ENCODE measurements at places on chromosomes 5 and 9. TPM values are rescaled to one million over a fixed set of nuclear protein-coding genes. Genes with fewer than 3 reads are reported as not detected.
A peak's percentile ranks its signal among the peaks of the same experiment; 100 is the strongest.

- DNase-seq = peak; percentile 44
These were observed 48.9 kb upstream of the CHD1 start for GRCh38 chr5:98977723-98978122.

- DNase-seq = no peak
These were observed 152.7 kb upstream of the SGCD start for GRCh38 chr5:156174225-156174624.

GRCh38 chr9:122119166-122119521, 26.0 kb upstream of the TTLL11 start:
- DNase-seq = no peak

Gene TAF11L10
- not detected for total RNA-seq

Gene CEP120
- total RNA-seq = 5.8 TPM

All from right lobe of liver (tissue), 6 donors.